Esophagus squamous epithelium (tissue), 5 donors: ENCODE measurements at places on chromosomes 1 and 21. TPM values are rescaled to one million over a fixed set of nuclear protein-coding genes. Genes with fewer than 3 reads are reported as not detected.

Gene CHODL
- 0.15 TPM for total RNA-seq

Gene SLC41A1
- 11.2 TPM for total RNA-seq

Gene HUNK
- under 0.01 TPM for total RNA-seq

Gene COL8A2
- total RNA-seq, result 4.1 TPM

Gene SPATA17
- total RNA-seq, result not detected

Gene FCRL1
- total RNA-seq, result not detected

Gene TRPM2
- total RNA-seq, result 6.9 TPM

Gene HSD3B2
- total RNA-seq, result not detected

Gene LMX1A
- total RNA-seq, result 0.18 TPM

Gene FMO5
- total RNA-seq, result 1.0 TPM

Gene IRF6
- 96.9 TPM for total RNA-seq

Gene LAX1
- not detected for total RNA-seq

Gene PLEKHA6
- 7.4 TPM for total RNA-seq

Gene CACNA1S
- total RNA-seq, result not detected

Gene ICOSLG
- 2.5 TPM for total RNA-seq

Gene LAMC2
- total RNA-seq, result 16.0 TPM

Gene ERG
- 2.5 TPM for total RNA-seq

Gene AK2
- 154 TPM for total RNA-seq

Gene CNKSR1
- 43.3 TPM for total RNA-seq

Gene TDRKH
- total RNA-seq, result 5.3 TPM

Gene OLIG2
- total RNA-seq, result not detected

Gene SIK1
- total RNA-seq, result 2.8 TPM

Gene FAM3B
- total RNA-seq, result 52.1 TPM

Gene MAP1LC3C
- total RNA-seq, result not detected

Gene GSTM5
- not detected for total RNA-seq

Gene TMEM82
- not detected for total RNA-seq

Gene PDE4B
- total RNA-seq, result 6.7 TPM

Gene SCNM1
- total RNA-seq, result 15.2 TPM

Gene PALMD
- 39.2 TPM for total RNA-seq

Gene PLD5
- 0.18 TPM for total RNA-seq
